Stomach (tissue), 19 donors: ENCODE measurements at places on chromosomes 5 and 9. TPM values are rescaled to one million over a fixed set of nuclear protein-coding genes. Genes with fewer than 3 reads are reported as not detected.

DNA sequence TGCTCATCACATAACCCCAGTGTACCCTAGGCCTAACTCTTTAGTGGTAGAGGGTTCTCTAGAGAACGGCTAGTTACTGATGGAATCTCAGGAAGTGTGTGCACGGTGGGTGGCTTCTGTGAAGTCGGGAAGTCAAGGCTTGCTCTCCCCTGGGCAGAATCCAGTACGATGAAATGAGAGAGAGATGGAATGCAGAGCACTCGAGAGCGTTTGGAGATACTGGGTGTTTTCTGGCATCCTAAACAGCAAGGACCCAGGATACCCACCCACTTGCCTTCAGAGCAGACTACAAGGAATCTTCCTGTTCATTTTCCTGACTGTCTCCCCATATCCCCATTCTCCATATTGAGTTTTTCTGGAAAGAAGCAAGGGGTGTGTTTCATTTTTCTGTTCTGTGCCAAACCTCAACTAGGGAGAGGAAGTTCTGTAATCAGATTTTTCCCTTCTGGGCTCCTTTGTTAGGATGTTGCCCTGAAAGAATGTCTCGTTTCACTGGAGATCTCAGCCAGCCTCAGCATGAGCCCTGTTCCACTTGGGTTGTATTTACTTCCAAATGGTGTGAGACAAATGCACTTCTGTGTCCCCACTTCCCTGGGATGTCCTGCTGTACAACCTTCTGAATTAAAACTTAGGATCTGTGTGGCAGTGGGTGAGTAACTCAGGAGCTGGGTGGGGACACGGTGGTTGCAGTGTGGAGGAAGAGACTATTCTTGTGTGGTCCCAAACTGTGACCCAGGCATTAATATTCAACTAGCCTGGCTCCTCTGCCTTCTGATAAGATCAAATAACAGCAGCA is 108.9 kb upstream of the SPRY4 start:
- DNase-seq: no peak

DNA sequence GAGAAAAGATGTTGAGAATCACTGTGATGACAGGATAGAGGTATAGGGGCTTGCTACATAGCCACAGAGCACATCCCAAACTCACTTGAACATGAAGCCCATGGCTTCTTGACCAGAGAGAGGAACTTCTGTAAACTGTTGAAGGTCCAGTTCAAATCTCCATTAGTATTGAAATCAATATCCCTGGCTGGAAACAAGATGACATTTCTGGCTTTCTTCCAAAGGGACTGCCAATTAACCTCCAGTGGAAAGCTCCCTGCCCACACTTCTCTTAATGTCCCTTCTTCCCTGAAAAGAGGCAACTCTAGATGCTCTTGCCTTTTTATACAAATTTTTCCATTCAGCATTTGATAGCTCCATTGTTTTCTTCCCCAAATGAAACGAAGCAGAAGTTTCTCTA is 612.1 kb downstream of the EBF1 start:
- no peak for DNase-seq

DNA sequence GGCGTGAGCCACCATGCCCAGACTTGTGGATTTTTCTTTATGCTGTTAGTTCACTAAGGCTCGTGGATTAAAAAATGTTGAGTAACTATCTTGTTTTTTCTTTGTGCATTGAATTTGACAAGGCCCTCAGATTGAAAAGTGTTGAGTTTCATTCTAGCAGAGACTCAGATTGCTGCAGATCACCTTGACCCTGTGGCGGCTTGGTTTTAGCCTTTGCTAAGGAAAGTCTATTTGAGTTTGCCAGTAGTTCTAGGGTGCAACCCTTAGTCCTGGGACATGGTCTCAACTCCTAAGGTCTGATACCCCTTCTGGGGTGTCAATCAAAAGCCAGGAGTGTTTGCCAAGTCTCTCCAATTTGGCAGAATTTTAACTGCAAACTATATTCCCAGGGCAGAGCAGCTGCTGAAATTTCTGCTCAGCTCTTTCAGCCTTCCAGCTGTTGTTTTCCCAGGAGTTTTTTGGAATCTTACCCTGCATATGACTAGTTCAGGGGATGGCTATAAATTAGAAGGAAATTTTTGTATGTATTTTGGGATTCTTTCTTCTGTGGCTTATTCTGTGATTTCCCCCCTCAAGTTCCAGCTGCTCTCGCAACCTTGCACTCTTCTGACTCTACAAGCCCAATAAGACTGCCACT is 84.3 kb upstream of the HAND1 start:
- no peak for DNase-seq

PCDHB5 gene
- total RNA-seq: 4.7 TPM

GRCh38 chr5:18236386-18236785 is 602.1 kb downstream of the TAF11L14 start:
- no peak for DNase-seq

DNA sequence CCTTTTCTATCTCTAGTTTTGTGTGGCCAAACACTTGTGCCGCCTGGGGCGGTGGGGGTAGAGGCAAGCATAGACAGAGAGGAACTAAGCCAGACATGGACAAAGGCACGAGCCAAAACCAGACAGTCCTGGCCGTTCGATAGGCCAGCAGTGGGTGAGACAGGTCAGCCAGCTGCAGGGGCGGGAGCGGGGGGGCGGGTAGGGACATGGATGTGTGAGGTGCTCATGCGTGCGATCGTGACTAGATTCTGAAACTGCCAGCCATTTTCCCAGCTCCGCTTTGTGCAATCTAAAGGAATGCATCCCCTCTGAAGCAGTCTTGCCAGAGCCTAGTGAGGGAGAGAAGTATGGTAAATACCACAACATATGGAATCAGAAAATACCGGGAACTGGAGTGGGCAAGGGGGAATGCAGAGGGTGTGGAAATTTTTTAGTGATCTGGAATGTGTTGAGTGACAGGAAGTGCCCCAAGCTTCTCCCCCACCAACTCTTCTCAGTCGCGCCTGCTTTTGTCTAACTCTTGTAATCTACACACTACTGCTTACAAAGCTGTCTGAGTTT is 111.9 kb downstream of the NR6A1 start:
- peak; percentile 91 for DNase-seq

- DNase-seq: peak; percentile 55
Observed at GRCh38 chr9:134175808-134176598, 11.6 kb upstream of the RNU6ATAC start.

SLC36A2 gene
- not detected for total RNA-seq

OCLN gene
- 81.9 TPM for total RNA-seq

DNA sequence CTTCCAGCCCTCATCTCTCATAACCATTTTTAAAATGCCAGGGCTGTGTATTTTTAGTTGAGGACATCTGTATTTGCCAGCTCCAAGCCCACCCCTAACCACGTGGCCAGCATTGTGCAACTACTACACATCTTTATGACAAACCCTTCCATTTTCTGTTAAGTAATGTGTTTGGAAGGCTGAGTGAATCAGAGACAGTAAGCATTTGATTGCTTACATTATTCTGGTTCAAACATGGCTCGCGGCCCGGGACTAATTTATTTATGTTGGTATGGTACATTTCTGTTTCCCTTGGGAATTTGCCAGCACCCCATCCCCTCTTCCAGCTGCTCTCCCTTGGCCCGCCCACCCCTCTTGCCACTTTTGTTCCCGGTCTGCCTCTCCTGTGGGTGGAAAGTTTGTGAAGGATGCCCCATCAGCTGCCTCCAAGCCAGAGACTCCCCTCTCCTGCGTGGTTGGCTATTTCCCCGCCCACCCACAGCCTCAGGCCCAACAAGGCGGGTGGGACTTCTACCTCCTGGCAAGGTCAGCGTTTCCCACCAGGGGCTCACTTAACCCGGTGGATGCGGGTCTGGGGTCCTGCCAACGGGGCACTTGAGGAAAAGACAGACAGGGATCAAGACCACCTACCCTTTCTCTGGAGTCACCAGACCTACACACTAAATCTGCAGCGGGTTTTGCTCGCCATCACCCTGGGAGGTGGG is 162.2 kb downstream of the HSD17B3 start:
- peak; percentile 84 for DNase-seq

GRCh38 chr5:171984748-171985419 is 21.6 kb downstream of the FBXW11 start:
- no peak for DNase-seq

GRCh38 chr5:142817949-142818431 is 47.8 kb downstream of the ARHGAP26 start:
- DNase-seq: peak; percentile 73

IFNA21 gene
- total RNA-seq: not detected

DNA sequence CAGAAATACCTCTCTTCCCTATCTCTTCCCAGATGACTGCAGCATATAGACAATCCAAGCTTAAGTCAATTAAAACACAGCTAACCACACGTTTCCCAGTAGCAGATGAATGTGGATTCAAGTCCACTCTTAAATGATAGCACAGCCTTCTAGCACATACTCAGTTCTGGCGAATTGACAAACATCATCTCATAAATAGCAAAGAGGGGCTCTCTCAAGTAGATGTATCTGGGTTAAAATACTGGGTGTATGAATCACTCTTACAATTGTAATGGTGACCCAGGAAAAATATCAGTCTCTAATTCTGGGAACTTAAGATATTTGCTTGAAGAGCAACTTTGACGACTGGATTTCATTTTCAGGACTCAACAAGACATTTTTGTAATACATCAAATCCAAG is 67.0 kb upstream of the HAPLN1 start:
- no peak for DNase-seq

PCDHB11 gene
- 0.87 TPM for total RNA-seq

CA9 gene
- 239 TPM for total RNA-seq

GRCh38 chr9:108618906-108619550 is 236.8 kb downstream of the ACTL7B start:
- no peak for DNase-seq

DNA sequence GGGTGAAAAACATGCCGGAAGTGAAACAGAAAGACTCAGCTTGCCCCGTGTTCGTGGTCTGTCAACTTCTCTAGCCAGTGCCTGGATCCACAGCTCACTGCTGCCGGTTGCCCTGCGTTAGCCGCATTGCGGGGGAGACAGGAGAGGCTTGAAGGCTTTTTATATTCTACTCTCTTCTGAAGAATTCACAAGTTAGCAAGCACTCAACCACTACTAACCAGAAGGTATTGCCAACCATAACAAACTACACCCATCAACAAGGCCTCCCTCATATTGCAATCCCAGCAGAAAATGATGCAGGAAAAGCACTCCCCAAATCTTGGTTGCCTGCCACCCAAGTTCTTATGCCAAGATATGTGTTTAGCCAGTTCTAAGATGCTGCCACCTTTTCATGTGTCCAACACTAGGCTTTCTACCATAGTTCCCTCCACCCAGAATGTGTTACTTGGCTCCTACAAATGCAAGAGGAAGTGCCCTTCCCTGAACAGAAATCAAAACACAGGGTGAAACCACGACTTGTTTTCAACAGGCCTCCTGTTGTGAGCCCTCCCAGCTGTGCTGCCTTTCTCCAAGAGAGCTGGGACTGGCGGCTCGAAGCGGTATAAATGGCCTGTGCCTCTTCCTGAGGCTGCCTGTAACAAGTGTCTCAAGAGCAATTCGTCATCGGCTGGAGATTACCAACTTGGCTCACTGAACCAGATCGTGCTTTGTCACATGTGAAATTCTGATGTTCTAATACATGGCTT is 129.0 kb downstream of the SNX18 start:
- DNase-seq: peak; percentile 73

DNA sequence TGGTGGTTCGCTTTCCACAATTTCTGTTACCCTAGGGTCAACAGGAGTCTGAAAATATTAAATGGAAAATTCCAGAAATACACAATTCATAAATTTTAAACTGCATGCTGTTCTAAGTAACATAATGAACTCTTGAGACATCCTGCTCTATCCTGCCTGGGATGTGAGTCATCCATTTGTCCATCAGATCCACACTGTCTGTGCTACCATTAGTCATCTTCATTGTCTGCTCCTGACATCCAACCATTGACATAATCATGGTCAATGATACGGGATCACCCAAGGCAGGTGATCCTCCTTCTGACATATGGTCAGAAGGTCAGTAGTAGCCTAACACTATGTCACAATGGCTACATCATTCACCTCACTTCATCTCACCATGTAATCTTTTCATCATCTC is 276.7 kb upstream of the KIF2A start:
- DNase-seq: no peak

TSSK1B gene
- not detected for total RNA-seq
